Endodermal cell (in vitro differentiated cells): ENCODE measurements at places on chromosomes 16 and 17. TPM values are rescaled to one million over a fixed set of nuclear protein-coding genes. Genes with fewer than 3 reads are reported as not detected.
A peak's percentile ranks its signal among the peaks of the same experiment; 100 is the strongest.

EVI2A gene
- not detected in 2 replicates for total RNA-seq

CCL16 gene
- total RNA-seq: not detected in 3 replicates

KCNJ18 gene
- not detected in 3 replicates for total RNA-seq

KRT20 gene
- not detected in 2 replicates for total RNA-seq

PRR35 gene
- 0.27 to 0.29 TPM in 2 of 3 replicates, not detected in the other for total RNA-seq

GRCh38 chr16:4718466-4718865 lies 15.6 kb downstream of the ANKS3 start:
- no peak for DNase-seq

DNA sequence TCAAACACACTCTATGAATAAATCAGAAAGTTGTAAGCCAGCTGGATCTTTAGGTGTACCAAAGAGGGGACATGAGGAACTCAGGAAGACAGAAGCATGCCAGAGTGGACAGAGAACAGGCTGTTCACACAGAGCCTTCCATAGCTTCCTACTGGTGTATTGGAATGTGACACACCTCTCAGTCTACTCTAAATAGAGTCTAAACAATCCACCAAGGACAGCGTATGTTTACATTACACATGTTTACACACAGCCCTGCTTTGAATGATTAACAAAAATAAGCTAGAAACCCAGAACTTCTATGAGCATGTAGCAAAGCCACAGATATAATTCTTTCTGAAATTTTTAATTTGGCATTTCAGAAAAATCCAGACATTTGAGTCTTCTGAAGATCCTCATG lies 1279.0 kb upstream of the CDH8 start:
- no peak for DNase-seq

GRCh38 chr16:27202923-27203506 lies 311 bp upstream of the KDM8 start:
- DNase-seq: peak; percentile 97

DNA sequence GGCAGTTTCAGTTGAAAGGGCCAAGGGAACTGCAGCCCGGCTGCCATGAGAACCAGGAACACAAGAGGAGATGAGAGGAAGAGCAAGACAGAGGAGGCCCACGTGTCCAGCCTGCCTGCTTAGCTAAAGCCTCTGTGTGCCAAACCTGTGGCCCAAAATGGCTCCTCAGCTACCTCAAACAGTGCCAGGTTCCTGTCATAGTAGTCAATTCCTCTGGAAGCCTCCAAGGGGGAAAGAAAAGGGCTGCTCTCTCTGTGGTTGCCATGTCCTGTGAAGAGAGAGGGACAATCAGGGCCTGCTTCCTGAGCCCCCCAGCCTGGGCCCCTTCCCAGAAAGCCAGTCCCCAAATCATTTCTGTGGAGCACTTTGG lies 5.2 kb downstream of the SLC12A4 start:
- no peak for DNase-seq

DNA sequence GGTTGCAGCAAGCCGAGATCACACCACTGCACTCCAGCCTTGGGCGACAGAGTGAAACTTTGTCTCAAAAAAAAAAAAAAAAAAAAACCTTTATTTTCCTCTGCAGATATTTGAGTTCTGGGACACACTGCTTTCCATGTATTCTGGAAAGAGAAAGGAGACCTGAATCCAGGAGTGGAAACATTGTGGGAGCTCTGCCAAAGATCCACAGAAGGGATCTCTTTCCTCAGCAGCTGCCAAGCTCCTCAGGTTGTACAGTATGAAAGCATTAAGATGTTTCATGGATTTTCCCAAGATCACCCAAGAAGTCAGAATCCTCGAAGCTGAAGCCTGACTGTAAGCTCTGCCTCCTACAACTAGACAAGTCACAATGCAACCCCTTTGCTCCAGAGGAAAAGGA lies 13.5 kb downstream of the NPRL3 start:
- no peak for DNase-seq

- peak; percentile 47 for DNase-seq
Measured at GRCh38 chr17:9842057-9842758, 16.5 kb downstream of the GLP2R start.

DNA sequence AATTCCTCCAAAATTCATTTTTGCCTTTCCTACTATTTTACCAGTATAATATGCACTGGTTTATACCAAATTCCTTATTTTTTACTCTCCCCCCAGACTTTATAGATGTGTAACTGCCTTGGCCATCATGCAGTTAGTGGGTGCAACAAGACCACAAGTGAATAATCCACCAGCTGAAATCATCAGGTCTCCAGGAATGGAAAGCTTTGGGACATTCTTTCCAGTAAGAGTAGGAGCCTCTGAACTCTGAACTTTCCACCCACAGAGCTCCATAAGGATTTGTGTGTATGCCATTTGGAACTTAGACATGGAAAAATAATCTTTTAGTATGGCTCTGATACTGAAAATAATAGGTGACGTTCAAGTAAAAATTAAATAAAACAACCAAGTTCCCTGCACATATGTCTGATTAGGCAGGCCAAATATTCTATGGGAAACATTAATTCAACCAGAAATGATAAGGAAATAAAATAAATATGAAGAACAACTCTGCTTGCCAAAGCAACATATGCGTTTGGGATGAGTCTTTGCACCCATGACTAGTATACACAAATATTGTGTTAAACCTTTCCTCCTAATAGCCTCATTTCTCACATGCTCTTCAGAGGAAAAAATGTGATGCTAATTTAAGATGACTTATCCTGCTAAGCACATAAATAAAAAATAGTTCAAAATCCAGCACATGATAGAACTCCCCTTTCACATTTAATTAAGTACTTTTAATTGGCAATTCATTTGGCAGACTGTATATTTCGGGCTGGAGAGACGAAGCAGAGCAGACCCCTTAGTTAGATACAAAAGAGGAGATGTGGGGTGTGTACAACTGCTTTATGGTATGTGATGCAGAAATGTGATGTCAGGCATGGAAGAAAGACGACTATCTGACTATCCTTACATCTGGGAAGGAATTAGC lies 11.6 kb upstream of the LYRM9 start:
- no peak for DNase-seq

GRCh38 chr17:76500074-76500746 lies 1.0 kb downstream of the RHBDF2 start:
- no peak for DNase-seq

DNA sequence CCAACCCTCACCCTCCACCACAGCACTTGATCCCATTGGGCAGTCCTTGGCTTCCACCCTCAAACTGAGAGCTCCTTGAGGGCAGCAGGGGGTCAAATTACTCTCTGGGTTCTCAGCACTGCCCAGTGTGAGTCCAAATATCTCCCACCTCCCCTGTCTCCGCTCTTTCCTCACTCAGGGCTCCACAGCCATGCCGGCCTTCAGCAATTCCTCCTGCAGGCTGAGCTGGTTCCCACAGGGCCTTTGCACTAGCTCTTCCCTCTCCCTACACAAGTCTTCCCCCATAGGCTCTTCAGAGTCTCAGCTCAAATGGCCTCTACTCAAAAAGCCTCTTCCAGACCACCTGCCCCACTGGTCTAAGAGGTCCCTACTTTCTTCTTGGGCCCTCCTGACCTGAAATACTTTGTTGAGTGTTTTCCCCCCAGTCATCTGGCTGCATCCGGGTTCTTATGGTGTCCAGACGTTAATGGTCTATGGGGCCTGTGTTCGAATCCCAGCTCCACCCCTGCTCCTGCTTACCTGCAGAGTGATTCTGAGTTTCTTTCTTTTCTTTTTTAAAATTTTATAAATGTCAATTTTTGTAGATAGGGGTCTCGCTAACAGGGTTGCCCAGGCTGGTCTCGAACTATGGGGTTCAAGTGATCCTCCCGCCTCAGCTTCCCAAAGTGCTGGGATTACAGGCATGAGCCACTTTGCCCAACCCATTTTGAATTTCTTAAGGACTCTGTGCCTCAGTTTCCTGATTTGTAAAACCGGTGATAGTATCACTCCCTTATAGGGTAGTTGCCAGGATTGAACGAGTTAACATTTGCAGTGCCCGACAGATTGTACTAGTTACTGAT lies 973 bp upstream of the IL4R start:
- peak; percentile 46 for DNase-seq
